Cardiac muscle cell (in vitro differentiated cells and primary cell): ENCODE measurements at places on chromosomes 4 and X. TPM values are rescaled to one million over a fixed set of nuclear protein-coding genes. Genes with fewer than 3 reads are reported as not detected.

Gene SORBS2
- 470 and 545 TPM in 2 replicates for polyA plus RNA-seq

Gene TACC3
- 18.1 and 73.1 TPM in 2 replicates for polyA plus RNA-seq

Gene RBM46
- 0.24 and 0.75 TPM in 2 replicates for polyA plus RNA-seq

Gene RAI2
- 3.4 and 4.3 TPM in 2 replicates for polyA plus RNA-seq

Gene STAP1
- polyA plus RNA-seq = 0.10 TPM in 1 of 2 replicates, not detected in the other

Gene BEND4
- 0.44 TPM in 2 replicates for polyA plus RNA-seq

Gene WDR17
- 0.77 TPM in 1 of 2 replicates, not detected in the other for polyA plus RNA-seq

Gene LANCL3
- polyA plus RNA-seq = 0.56 TPM in 1 of 2 replicates, not detected in the other

Gene KIF4A
- polyA plus RNA-seq = 4.7 and 22.7 TPM in 2 replicates

Gene FAM9B
- not detected in 2 replicates for polyA plus RNA-seq
